ENCODE measurements at places on chromosomes 13 and 19.

DNA sequence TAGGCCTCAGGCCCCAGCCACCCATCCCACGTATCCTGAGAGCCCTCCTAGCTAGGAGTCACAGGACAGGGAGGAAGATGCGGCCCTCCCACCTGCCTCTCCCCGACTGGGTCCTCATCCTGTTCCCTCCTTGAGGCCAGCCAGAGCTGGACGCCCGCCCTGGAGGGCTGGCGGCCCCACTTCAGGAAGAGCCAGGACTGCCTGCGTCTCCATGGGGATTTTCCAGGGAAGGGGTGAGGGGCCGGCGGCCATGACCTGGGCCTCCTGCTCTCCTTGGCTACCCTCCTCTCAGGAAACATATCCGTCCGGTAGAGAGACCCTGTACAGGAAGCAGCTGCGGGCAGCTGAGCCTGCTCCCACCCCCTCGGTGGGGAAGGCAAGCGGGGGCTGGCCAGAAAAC is 11.3 kb upstream of the PRKD2 start:
- DNase-seq: no peak

DNA sequence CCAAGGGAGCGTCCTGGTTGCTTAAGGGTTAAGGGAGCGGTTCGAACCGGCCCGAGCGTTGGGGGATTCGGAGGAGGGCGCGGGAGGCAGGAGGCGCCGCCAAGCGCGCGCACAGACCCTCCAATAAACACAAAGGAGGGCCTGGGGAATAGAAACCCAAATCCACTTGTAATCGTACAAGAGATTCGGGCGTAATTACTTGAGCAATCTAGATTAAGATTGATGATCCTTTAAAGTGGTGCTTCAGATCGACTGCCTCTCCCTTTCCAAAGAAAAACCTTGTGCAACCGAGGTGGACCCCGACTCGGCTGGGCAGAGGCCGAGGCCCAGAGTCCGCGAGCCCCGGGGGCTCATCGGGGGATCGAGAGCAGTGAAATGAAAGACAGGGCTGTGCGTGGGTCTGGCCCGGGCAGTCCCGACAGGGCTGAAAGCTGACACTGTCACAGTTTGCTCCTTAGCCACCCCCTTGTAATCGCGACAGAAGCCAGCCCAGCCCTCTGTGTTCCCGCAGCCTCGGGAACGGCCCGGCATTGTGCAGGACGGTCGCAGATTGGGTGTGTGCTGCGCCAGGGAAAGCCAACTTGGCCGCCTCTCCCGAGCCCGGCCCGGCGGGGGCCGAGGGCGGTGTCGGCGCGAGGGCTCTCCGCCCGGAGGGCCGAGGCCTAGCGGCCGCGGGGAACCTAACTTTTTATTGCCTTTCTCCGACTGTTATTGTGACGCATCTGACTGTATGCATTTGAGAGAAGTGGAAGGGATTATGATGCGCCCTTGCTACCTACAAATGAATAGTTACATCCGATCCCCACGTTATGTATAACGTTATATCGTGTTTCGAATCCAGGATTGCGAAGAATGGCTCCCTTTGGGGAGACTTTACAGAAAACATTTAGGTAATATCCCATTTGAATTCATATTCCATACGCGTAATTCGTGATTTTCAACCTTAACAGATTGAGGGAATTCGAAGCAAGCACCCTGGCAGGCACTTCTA is 5.5 kb downstream of the MAB21L1 start:
- DNase-seq: no peak

DNA sequence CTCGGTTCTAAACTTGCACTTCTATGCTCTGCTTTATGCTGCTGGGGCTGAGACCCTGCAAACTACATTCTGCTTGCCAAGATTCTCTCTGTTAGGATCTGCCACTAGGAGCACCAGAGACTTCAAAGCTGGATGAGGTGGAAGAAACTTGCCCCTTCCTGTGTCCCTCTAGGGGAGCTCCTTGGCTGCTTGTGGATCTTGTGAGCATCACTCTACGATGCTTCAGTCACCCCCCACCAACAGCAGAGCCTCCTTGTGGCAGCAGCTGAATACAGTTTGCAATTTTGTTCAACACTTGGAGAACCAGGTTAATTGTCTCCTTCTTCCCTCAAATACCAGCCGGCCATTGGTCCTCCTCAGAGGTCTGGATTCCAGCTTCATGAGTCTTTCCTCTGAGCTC is 310.6 kb downstream of the FGF14 start:
- DNase-seq: peak; percentile 4

GRCh38 chr19:40702337-40703012 is 12.0 kb upstream of the NUMBL start:
- DNase-seq: no peak

GRCh38 chr19:32219881-32220472 is 125.4 kb upstream of the ZNF507 start:
- no peak for DNase-seq

- no peak for DNase-seq
These were observed 4.7 kb downstream of the LENG1 start for GRCh38 chr19:54154603-54155345.

DNA sequence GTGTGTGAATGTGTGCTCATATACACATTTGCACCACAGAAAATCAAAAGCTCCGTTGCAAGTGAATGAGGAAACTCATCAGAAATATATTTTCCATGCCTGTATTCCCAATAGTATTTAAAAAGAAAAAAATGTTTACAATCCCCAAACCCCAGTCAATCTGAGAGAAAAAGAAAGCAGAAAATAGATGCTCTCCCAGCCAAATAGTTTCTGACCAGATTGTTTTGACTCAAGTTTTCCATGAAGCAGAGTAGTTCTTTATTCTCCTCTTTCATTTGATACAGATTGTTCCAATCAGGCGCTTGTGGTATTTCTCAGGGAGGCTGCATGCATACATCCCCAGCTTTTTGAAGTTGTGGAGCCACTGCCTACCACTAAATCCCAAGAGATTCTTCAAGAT is 110.6 kb downstream of the STARD13 start:
- no peak for DNase-seq

DNA sequence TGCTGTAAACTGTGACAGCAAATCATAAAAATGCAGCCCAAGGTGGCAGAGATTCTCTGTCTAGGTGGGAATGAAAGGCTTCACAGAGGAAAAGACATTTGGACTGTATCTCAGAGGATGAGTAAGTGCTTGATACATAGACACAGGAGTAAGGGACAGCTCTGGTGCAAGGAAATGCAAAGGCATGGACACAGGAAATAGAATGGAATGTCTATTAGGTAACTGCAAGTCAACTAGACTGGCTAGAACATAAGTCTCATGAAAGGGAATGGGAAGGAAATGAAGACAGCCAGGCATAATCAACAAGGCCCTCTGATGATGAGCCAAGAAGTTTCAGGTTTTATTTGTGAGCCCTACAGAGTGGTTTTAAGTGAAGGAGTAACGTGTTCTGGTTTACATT is 321.7 kb downstream of the SUCLA2 start:
- peak; percentile 6 for DNase-seq

GRCh38 chr19:33561261-33561660 is 39.7 kb upstream of the PEPD start:
- no peak for DNase-seq

GRCh38 chr13:80012251-80012650 is 328.7 kb downstream of the SPRY2 start:
- DNase-seq: no peak

DNA sequence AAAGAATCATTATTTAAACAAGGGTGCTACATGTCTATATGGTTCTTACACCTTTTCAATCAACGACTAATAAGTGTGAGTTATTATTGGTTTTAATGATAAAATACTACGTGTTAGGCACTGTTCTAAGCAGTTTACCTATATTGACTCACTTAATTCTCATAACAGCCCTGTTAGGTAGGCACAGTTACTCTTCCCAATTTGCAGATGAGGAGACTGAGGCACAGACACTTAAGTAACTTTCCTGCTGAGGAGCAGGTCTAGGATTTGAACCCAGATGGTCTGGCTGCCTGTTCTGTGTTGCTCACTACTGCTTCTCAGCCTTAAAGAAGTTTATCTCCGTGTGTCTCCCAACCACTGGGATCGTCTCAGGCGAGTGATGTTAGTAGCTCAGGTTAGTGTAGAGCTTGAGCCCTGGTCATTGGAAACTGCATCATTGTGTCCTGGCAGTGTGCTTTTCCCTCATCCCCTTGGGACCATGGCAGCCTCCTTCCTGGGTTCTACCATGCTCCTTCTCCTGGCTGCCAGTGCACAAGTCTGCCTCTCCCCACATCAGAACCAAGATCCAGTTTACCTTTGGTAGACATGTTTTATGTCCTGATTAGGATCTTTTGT is 10.9 kb downstream of the UBAC2 start:
- no peak for DNase-seq

DNA sequence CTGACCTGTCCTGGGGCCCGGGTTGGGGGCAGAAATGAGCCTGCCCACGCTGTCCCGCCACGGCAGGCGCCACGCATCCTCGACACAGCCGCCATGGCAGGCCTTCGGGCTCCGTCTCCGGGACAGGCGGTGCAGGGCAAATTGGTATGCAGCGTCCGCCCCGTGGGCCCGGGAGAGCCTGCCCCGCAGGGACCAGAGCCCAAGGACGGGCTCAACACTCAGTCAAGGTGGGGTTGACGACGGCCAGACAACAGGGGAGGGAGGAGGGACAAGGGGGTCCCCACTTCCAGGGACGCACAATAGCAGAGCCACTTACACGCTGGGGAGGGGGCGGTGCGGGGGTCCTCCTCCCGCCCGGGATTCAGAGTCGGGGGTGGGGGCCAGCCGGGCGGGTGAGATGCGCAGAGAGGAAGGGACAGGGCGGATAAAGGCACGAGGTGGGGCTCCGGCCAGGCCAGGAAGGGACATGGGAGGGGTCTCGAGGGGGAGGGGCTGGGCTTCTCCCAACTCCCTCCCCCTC is 1.2 kb downstream of the CTXN1 start:
- DNase-seq: no peak

GRCh38 chr13:111051041-111051725 is 63.9 kb upstream of the ARHGEF7 start:
- DNase-seq: no peak

DNA sequence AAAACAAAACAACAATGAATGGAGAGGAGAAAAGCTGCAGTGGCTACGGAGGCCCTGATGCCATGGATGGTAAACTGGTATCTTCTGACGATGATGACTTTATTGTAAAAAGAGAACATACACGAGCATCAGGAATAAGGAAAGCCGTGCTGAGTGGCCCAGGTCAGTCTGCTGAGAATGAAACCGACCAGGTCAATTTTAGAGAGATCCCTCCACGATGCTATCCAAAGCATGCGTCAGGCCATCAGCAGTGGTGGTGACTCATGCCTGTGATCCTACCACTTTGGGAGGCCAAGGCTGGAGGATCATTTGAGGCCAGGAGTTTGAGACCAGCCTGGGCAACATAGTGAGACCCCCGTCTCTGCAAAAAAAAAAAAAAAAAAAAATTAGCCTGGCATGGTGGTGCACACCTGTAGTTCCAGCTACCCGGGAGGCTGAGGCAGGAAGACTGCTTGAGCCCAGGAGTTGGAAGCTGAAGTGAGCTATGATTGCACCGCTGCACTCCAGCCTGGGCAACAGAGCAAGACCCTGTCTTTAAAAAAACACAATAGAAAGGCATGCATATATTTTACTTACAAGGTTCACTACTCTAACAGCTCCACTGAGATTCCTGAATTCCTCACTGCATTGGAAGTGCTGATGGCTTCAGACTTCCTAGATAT is 62.3 kb downstream of the GADD45B start:
- DNase-seq: no peak

- peak; percentile 3 for DNase-seq
These were observed 118.6 kb upstream of the ZNF536 start for GRCh38 chr19:30253581-30253996.

DNA sequence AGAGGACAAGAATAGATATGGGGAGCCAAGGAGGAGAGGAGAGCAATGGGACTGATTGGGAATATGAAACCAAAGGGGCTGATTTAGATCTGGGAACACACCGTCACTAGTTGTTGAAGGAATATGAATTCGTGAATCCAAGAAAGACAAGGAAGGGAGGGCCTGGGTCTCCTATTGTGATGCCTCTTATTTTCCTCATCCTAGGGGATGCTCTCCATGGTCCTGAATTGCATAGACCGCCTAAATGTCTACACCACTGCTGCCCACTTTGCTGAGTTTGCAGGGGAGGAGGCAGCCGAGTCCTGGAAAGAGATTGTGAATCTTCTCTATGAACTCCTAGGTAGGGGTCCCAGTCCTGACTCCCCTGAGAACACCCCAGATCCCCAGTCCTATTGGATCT is 21.5 kb downstream of the RYR1 start:
- no peak for DNase-seq

DNA sequence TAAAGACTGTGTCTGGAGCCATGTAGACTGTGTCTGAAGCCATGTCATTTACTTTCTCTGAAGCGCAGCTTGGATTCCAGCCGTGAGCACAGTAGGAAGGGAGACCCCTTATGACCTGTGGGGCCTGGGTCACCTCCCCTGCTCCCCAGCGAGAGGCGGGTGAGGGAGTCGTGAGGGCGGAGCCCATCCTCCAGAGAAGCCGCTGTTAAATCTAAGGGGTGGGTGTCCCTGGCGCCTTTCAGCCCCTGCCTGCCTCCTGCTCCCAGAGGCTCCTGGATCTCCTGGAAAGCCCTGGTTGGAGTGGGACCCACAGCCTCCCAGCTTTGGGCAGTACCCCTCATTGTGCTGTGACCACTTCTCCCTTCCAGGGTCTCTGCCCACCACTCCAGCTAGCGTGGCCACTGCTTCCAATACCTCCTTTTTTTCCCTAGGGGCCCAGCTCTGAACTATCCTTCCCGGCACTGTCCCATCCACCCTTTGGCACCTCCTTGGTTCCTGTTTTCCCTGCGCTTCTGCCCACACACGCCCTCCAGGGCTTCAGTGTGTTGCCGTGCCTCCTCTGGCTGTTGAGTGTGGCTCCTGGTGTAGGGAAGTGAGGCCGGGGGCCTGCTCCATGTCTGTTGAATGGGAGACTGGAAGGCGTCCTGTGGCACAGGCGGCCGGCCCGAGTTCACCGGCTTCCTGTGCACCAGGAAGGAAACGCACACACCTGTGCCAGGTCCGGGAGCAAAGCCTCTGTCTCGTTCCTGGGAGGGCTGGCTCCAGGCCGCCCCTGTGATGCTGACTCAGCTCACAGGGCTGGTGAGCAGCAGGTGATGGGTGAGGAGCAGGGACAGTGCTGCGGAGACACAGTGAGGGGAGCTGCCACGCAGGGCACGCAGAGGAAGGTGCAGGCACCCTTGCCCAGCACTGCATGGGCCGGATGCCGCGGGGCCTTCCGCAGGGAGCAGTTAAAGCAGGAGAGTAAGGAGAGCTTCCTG is 29.4 kb downstream of the ATP4B start:
- DNase-seq: no peak

DNA sequence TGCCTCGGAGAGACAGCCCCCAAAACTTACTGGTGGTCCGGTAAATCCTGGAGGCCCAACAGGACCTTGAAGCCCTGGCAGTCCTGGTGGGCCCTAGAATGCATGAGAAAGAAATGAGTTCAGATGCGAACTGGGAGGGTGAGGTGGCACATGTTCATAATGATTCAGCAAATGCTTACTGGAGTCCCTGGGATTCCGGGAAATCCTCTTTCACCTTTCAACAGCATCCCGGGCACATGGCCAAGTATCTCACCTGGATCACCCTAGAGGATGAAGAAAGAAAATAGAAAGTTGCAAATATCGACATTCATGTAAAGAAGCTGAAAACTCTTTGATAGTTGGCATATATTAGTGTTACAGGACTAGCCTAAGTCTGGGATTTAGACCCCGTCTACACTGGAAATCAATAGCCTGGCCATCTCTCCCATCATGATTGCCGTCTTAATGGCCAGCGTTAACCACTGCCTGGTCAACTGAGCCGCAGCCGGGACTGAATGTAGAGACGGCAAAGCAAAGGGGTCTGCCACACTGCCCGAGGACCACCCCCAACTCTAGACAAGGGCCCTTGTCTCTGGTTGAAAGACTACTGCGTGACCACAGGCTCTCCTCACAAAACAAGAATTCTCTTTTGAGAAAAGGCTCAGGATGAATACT is 96.9 kb downstream of the COL4A1 start:
- DNase-seq: peak; percentile 65

- DNase-seq: peak; percentile 20
These were observed 65.2 kb upstream of the ZNF599 start for GRCh38 chr19:34838248-34838647.
